ENCODE measurements at places on chromosomes 2 and 18. TPM values are rescaled to one million over a fixed set of nuclear protein-coding genes. Genes with fewer than 3 reads are reported as not detected.

Gene UGT1A8
- not detected for total RNA-seq

Gene COL3A1
- total RNA-seq = 10,756 TPM

Gene CD28
- total RNA-seq = not detected

Gene KYNU
- total RNA-seq = 0.25 TPM

All from cardiac ventricle fibroblast (primary cell).